ENCODE measurements at places on chromosomes 2 and 18.

DNA sequence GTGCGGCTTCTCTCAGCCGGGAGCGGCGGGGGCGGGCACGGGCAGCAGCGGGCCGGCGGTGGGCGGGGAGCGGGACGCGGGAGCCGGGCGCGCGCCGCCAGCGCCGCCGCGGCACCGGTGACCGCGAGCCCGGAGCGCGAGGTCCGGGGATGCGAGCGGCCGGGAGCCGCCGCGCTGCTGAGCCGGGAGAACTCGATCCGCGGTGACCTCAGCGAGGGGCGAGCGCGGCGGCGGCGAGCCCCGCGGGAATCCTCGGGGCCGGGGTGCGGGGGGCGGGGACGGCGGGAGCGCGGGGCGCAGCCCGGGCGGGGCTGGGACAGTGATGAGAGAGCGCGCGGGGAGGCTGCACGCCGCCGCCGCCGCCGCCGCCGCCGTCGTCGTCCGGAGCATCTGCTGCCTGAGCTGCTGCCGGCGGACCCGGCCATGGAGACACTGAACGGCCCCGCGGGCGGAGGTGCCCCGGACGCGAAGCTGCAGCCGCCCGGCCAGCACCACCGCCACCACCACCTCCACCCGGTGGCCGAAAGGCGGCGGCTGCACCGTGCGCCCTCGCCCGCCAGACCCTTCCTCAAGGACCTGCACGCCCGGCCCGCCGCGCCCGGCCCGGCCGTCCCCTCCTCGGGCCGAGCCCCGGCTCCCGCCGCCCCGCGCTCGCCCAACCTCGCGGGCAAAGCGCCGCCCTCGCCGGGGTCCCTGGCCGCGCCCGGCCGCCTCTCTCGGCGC, at the start of gene MTCL1:
Gene MTCL1, plus strand, starts transcription at position 319 of the 723 bp plus-strand sequence. Its CDS starts 105 bp downstream, at position 424.
- no peak for DNase-seq

GRCh38 chr2:24906466-24906865, 13.6 kb downstream of the ADCY3 start:
- DNase-seq: no peak

GRCh38 chr18:9126337-9126736, 10.2 kb upstream of the ANKRD12 start:
- no peak for DNase-seq

- no peak for DNase-seq
Observed at GRCh38 chr18:35158728-35159450, 81.9 kb upstream of the ZNF397 start.

DNA sequence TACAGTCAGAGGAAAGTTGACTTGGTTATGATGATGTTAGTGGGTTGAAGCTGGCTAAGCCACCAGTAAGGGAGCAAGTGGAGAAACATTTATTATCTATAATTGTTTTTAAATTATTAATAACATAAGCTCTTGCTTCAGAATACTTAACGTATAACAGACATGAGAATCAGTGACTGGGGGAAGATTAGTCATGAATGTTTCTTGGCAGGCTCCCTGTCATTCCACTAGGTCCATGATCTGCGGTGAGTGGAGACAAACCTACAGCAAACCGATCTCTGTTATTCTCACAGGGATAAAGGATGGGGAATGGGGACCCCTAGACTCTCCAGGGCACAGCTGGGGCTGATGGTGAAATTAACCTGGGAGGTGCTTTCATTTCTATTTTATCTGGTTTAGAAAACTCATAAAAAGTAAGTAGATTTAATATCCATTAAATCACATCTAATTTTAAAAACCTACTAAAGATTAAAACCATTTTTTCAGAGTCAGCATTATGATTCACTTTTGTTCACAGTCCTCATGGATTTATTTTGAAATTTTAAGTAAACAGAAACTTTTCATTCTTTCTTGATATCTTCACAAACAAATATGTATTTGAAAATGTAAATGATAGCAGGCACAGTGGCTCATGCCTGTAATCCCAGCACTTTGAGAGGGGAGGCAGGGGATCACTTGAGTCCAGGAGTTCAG, 420.3 kb downstream of the PTPRM start:
- no peak for DNase-seq

GRCh38 chr2:158325031-158325781, 131.3 kb downstream of the CCDC148 start:
- no peak for DNase-seq

DNA sequence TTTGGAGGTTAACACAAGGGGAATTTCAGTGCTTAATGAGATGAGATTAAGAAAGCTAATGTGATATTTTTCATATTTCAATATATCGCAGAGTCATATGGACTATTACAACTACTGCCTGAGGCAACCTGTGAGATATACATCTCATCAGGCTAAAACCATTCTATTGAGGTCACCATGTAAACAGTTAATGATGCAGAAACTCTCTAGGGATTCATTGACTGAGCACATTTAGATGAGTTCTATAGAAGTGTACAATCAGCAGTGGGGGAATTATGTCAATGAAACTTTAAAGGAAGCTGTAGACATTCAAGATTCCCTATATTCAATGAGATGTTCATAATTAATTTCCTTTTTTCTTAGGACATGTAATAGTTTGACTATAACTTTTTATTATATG, 687.4 kb upstream of the SYT4 start:
- no peak for DNase-seq

DNA sequence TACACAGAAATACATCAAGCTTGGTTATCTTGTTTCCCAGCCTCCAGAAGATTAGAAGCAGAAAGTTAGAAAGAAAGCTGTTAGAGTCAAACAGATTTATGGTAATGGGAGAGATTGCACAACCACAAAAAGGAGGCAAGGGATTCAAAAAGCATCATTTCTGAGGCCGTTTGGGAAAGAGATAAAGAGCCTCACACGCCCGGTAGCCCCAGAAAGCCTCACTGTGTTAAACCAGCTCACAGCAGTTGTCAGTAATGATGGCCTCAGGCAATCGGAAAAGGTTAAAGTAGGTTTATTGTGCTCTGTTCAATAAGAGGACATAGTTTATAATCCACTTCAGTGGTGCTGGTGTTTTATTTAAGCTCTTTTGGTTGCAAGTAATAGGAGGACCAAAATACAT, 111.3 kb downstream of the DCC start:
- DNase-seq: no peak

DNA sequence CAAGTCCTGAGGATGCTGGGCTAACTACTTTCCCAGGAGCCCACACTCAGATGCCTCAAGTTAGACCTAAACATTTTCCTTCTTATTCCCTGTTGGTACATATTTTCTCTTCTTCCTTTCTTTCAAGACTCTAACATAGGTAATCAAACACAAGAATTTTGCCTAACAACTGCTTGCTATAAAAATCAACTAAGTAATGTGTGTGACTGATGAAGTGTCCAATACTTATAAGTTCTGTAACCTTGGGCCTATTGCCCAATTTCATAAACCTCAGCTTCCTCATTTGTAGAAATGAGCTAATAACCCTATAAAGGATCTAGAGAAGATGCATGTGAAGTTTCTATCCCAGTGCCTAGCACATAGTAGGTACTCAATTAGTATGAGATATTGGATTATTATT, 31.6 kb upstream of the PIK3C3 start:
- DNase-seq: no peak

- DNase-seq: peak; percentile 72
Observed at GRCh38 chr18:3447068-3447894, 2.7 kb upstream of the TGIF1 start.

GRCh38 chr2:84807063-84807485, 73.8 kb downstream of the TRABD2A start:
- no peak for DNase-seq

DNA sequence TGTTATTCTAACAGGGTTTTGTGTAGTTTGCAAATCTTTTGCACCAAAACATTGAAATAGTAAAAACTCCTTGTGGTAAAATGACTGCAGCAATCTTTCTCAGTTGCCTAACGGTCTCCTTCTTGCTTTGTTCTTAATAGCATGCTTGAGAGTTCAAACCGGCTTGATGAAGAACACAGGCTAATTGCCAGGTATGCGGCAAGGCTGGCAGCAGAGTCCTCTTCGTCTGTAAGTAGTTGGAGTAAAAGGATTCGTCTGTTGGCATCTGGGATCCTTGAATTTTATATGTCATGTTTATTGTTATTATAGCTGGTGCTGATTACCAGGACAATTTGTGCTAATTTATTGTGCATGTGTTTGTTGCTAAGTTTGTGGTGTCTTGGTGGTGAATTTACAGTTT, 138.1 kb downstream of the DTNA start:
- no peak for DNase-seq

DNA sequence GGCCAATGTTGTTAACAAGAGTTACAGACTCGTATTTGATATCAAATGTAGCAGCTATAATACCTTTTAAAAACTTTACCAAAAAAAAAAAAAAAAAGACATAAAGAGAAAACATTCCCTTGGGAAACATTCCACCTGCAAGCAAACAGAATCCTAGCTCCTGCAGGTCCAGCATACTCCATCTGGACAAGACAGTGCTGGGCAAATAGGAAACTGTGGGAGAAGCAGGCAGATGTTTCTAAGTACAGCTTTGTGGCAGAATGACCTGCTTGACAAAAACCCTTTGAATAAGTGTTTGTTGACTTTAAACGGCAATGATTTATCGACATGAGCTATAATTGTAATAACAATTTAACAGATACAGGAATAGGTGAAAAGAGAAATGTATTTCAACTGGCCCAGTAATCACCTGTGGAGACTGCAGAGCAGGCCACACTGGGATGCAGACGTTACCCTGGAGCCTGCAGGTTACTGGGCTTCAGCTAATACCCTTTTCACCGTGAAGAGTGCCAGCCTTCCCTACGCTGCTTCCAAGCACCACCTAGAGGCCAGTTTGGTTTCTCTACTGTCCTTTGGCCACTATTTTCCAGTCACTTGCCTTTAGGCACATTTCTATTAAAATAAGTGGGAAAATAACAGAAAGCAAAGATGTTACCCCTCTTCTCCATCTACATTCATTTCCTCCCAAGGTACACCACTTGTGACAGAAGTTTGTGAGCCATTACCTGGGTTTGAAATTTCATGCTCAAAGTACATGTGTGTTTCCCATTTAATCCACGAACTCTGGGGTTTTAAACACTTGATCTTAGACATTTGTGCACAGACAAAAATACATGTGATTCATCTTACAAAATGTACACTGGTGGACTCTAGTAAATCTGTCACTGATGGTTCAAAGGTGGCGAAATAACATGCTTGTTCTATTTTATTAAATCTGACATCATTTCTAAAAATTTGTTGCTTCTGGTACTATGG, 96.9 kb upstream of the ZNF397 start:
- no peak for DNase-seq

GRCh38 chr2:182283512-182283911, 143.3 kb downstream of the PDE1A start:
- DNase-seq: no peak

- no peak for DNase-seq
Observed at GRCh38 chr18:11665146-11665545, 23.9 kb upstream of the GNAL start.

GRCh38 chr2:12317814-12318426, 398.8 kb upstream of the TRIB2 start:
- no peak for DNase-seq

GRCh38 chr18:49591271-49591670, 29.4 kb downstream of the LIPG start:
- no peak for DNase-seq

DNA sequence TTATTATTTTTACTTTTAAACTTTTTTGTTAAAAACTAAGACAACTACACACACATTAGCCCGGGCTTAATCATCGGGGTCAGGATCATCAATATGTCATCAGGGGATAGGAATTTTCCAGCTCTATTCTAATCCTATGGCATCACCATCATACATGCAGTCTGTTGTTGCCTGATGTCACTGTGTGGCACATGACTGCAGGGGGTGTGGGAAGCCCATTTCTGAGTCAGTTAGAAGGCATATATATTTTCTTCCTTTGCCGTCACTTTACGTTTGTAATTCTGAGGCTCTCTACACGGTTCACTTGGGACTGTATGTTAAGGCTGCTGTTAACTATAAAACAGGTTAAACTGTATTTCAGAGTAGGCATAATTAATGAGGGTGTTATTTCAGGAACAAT, 144.4 kb upstream of the ITGA6 start:
- DNase-seq: no peak

- DNase-seq: no peak
Observed at GRCh38 chr2:240138254-240138984, 2.0 kb downstream of the OTOS start.

- DNase-seq: no peak
Observed at GRCh38 chr2:127685410-127686080, 10.2 kb upstream of the LIMS2 start.

DNA sequence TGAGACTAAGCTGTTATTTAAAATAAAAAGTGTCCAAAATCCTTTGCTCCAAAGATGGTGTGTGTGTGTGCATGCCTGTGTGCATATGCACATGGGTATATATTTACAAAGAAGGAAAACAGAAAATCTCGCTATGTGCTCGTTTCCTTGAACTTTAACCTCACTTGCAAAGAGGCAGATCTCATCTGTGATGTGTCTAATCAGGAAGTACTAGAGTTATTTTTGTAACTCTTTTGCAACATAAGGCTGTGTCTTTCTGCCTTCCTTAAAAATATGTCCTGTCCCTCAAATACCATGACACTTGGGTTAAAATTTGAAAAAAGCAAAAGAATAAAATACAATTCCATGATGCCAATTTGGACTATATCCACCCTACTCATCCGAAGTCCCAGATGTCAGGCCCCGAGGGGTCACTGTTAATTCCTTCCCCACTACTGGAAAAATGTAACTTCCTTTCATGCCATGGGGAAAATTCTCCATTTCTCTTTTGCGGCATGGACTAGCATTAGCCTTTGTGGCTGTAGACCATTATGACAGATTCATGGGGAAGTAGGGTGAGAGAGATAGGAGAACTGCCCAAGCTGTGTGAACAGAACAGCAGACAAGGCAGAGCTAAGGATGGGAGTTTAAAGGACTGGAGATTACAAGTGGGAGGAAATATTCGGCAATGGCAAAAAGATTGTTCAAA, 191.3 kb downstream of the MYO1B start:
- DNase-seq: no peak

DNA sequence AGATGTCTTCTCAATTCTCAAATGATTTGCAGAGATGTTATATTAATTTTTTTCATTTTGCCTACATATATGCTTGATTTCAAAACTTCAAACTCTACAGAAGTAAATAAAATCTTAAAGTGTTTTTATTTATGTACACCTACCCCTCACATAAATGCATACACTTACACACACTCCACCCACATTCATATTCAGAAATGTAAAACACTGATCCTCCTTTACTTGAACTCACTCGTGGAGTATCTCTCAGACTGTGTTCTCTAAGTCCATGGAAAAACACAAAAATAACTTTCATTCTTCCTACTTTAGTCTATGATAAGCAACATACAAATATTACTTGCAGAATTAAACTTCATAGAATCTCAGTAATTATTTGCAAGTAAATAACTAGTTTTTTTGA, 209.1 kb upstream of the RBMS1 start:
- no peak for DNase-seq

- DNase-seq: no peak
Observed at GRCh38 chr2:1954061-1954460, 209.7 kb upstream of the PXDN start.

- DNase-seq: no peak
Observed at GRCh38 chr18:10936176-10937053, 213.0 kb downstream of the PIEZO2 start.

- DNase-seq: no peak
Observed at GRCh38 chr2:173192071-173192470, 116.4 kb downstream of the MAP3K20 start.

All from right renal pelvis (tissue), 4 donors.